Cardiac muscle cell (in vitro differentiated cells and primary cell): ENCODE measurements at places on chromosomes 12 and 14.
A peak's percentile ranks its signal among the peaks of the same experiment; 100 is the strongest.

DNA sequence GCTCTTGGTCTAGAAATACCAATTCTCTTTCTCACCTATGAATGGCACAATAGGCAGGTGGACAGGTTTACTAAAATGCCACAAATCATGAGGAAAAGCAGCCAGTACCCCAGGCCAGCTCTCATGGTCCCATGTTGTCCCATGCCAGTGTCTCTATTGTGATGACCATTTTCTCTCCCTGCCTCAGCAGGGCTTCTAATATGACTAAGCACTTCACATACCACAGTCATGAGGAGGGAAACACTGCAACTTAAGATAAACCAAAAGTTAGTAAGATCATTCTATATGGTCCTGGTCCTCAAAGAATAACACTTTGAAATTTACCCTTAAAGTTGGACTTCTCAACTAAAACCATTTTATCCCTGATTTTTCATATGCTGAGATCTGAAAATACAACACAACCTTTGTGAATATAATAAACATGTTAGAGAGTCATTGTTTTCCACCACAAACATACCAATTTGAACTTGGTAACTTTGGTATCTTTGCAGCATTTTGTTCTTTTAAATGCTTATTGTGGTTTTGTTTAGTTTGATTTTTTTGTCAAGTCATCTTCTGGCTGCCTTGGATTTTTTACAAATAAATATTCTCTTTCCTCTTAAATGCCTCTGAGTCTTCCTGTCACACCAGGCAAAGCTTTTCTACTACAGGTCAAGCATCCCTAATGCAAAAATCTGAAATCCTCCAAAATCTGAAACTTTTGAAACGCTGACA lies 3.6 kb downstream of the TTC5 start:
- peak; percentile 20 for DNase-seq

DNA sequence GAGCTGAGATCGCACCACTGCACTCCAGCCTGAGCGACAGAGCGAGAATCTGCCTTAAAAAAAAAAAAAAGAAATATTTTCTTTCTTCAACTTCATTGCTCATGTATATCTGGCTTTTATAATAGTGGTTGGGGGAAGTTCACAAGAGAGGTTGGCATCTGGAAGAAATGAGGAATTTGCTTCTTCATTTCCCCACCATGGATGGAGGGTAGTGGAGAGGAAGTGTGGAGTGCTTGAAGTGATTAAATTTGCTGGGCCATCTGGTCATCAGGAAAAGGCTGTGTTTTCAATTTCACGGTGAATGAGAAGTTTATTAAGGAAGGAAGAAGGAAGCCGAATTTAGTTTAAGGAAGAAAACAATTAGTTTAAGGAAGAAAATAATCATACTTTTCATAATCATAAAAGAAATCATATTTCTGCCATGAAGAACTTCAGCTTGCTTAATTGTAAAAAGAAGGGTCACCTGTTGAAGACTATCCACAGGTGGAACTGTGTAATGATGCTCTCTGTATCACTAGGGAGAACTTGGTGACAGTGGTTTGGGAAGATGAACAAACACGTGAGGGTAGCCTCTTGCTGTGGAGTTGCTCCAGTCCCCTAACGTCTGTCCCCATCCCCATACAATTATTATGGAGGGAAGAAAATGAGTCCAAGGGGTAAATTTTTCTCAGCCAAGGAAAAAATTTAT lies 197.3 kb upstream of the ARHGAP5 start:
- DNase-seq: no peak

DNA sequence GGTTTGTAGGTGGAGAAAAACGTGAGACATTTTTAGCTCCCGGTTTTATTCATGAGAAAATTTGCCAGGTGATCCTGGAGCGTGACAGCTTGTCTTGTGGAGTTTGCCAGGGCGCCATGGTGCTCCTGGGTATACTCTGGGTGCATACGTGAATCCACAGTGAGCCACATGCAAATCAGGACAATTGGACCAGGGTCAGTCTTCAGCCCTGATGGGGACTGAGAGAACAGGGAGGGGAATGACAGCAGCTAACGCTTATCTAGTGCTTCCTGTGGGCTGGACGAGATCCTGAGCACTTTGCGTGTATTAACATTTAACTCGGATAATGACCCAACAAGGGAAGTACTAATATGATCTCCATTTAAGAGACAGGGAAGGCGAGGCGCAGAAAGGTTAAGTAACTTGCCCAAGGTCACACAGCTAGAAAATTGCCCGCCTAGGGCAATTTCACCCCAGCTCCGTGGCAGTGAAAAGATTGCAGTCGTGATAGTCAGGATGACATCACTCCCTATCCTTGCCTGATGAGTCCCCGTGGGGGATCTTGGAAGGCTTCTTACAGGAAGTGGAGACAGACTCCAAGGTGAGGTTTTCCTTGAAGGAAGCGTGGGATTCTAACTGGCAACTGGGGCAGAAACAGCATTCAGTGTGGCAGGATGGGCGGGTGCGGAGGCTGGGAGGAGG lies 118.4 kb upstream of the NCOR2 start:
- no peak for DNase-seq

DNA sequence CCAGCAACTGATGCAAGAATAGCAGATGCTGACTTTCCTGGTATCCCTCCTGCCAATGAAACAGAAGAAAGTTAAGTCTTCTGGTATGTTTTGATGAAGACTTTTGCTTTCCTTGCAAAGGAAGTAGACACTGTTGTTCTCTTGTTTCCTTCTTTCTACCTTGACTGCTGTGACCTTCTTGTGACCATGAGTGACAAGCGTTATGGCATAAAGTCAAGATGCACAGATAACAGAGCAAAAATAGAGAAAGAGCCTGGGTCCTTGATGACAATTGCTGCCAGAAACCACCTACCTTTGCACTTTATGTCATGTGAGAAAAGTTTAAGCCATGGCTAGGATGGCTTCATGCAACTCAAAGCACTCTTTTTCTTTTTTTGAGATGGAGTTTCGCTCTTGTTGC lies 49.2 kb upstream of the LTA4H start:
- DNase-seq: no peak

DNA sequence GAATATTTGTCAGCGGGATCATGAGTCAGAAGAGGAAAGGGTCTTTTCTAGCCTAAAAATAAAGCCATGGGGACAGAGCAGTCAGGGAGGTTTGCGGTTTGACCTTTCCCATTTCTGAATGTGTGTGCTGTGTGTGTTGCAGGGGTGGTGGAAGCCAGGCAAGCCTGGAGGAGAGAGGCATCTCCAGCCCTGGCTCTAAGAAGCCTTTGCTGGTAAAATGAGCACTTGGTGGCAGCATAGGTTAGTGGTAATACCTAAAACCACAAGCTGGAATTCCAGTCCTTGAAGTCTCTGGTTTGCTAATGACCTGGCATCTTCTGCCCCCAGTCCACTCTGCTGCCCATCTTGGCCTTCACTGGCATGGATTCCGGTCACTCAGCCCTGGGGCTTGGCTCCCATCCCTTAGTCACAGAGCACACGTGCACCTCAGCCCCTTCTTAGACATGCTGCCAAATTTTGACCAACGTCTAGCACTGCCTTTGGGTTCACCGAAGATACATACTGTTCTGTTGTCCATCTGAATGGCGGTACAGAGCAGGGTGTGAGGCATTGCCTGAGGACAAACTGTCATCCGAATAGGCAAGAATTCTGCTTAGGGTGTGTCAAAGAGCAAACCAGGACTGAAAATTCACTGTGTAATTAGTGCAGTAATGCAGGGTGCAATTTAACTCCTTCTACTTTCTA lies 52.7 kb downstream of the KCNA5 start:
- DNase-seq: peak; percentile 47

GRCh38 chr14:69625299-69626131 lies 14.1 kb downstream of the SUSD6 start:
- peak; percentile 59 for DNase-seq

DNA sequence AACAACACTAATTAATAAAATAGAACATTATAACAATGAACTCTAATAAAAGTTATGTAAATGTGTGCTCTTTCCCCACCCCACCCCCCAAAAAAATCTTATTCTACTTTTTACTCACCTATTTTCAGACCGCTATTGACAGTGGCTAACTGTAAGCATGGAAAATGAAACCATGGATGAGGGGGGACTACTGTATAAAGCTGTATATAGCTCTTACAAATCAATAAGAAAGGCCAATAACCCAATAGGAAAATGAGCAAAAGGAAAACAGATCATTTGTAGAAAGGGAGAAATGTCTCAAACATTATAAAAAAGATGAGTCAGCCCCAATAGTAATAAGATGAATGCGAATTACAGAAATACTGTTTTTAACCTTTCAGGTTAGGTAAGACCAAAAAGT lies 27.4 kb downstream of the YEATS4 start:
- DNase-seq: no peak

DNA sequence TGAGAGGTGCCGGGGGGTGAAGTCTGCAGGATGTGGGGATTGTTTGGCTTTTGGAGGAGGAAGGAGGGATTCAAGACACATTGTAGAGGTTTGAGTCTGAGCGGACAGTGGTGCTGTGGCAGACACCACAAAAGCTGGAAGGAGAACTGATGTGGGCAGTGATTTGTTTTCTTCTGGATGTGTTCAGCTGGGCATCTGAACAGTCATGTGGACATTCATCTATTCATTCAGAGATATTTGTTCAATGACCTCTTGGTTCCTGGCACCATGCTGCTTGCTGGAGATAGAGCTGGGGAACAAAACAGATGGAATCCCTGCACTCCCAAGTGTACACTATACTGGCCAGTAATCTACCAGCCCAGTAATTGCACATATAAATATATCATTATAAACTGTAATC lies 64.0 kb downstream of the PTPN11 start:
- no peak for DNase-seq

DNA sequence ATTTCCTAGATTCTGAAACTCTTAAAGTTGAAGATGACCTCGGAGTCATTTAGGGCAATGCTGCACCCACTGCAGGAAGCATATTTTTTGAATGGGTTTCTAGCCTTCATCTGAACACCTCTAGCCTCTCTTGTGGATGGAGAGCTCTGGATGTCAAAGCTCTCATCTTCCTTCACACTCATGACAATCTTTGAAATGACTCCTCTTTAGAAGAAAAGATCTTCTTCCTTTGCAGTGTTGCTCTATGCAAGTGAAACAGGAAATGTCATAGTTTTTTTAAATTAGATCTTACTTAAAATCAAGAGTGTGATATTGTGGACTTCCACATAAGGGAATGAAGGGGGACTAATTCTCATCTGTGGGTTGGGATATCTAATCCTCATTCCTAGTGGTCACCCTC lies 86.3 kb upstream of the GRIP1 start:
- no peak for DNase-seq

DNA sequence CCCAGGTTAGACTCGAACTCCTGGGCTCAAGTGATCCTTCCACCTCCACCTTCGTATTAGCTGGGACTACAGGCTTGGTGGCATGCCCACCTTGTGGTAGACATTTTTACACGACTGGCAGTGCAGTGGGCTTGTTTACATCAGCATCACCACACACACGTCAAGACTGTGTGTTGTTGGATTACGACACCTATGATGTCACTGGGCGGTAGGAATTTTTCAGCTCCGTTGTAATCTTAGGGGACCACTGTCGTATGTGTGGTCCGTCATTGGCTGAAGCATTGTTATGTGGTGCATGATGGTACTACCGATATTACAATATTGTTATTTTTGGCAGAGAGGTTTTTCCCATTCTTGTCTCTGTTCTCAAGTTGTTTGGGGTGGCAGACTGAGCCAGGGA lies 50.7 kb downstream of the TSPAN9 start:
- peak; percentile 55 for DNase-seq

GRCh38 chr14:65790172-65790815 lies 377.8 kb downstream of the FUT8 start:
- DNase-seq: peak; percentile 28

DNA sequence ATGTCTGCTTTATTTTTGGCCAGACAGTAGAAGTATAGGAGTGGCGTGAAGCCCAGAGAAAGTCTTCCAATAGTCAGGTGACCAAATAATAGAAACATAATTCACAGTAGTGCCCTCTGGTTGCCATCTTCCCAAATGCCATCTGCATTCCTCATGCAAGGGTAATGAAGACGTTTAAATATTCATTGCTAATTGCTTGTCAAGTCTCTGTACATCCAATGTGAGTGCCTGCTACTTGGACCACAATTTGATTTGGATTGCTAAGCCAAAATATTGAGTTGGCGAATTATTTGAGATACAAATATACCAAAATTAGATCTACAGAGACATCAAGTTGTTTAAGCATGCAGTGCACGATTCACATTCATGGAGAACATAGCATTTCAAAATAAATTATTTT lies 402.7 kb downstream of the SOX5 start:
- DNase-seq: no peak

DNA sequence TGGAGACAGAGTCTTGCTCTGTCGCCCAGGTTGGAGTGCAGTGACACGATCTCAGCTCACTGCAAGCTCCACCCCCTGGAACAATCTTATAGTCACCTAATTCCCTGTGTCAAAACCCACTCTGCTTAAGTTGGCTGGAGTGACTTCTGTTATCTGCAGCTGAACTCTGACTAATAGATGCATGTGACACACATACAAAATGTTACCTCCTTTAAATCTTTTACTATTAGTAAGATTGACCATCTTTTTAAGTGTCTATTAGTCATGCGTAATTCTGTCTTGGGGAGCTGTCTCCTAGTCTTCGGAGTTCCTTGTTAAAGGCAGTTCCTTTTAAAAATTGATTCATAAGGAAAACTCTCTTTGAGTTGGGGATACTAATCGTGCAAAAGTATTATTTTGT lies 7.4 kb downstream of the IFI27L1 start:
- DNase-seq: no peak

- DNase-seq: no peak
Measured at GRCh38 chr12:20805921-20806320, 4.6 kb upstream of the SLCO1B3 start.

DNA sequence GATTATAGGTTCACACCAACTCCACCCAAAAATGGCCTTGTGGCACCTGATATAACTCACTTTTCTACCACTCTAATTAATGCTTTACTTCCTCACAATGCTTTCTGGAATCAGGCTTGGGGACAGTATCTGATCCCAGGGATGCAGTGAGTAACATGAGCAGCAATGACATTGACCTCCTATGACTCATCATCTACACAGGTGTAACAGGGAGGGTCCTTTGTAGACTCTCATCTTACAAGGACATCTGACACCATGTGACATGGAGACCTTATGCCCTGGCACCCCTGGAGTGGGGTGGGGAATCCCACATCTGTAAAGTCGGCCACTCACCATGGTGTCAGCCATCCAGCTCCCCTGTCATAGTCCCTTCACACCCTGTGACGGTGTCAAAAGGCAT lies 586.4 kb downstream of the MED13L start:
- no peak for DNase-seq

DNA sequence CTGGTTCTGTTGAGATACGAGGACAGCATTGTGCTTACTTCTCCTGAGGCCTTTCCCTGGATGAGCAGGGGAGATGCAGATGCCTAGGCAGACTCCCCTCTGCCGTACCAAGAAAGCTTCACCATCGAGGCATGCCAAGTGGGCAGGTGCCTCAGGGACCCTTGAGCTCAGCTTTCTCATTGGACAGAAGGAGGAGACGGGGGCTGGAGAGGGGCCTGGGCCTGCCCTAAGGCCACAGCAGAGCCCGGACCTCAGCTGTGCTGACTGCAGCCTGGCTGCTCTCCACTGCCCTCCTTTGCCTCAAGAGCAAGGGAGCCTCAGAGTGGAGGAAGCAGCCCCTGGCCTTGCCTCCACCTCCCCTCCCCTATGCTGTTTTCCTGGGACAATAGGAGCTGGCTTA lies 23.4 kb downstream of the SERPINA1 start:
- no peak for DNase-seq
